ENCODE measurements at places on chromosomes 1 and 21. TPM values are rescaled to one million over a fixed set of nuclear protein-coding genes. Genes with fewer than 3 reads are reported as not detected.

DNA sequence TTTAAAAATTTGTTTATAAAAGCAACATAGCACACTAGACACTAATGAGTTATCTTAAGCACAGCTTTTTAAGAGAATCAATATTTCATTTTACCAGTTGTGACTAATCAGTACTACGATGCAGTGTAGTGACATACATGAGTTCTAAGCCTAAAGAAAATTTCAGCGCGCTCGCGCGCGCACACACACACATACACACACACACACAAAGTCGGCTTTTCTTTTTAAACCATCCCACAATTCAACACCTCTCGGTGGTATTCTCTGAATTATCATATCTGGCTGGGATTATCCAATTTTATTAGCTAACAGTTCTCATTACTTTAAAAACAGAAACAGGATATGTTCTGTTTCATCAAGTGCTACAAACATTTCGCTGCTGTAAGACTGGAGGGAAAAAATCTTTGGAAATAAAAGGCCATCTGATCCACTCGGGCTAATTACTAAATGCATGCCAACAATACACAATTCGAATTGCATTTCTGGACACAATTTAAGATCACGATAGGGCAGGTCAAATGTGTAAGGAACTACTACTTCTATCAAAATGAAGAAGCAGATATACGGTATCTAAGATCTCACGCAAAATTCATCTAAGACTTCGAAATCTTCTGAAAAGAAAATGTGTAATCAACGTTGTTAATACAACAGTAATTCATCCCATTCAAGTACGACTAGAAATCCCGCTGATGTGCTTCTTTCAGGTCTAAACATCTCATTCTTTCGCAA, 1.2 kb downstream of the TUT4 start:
- peak overlapping the region; percentile 92 for H3K27ac ChIP-seq
- peak; percentile 20 for DNase-seq
- H3K36me3 ChIP-seq: no peaks in the 10 kb centered on the region
- H3K4me1 ChIP-seq: peaks cover 41% of the 10 kb centered on the region
- peak overlapping the region; percentile 95 for H3K4me3 ChIP-seq

DNA sequence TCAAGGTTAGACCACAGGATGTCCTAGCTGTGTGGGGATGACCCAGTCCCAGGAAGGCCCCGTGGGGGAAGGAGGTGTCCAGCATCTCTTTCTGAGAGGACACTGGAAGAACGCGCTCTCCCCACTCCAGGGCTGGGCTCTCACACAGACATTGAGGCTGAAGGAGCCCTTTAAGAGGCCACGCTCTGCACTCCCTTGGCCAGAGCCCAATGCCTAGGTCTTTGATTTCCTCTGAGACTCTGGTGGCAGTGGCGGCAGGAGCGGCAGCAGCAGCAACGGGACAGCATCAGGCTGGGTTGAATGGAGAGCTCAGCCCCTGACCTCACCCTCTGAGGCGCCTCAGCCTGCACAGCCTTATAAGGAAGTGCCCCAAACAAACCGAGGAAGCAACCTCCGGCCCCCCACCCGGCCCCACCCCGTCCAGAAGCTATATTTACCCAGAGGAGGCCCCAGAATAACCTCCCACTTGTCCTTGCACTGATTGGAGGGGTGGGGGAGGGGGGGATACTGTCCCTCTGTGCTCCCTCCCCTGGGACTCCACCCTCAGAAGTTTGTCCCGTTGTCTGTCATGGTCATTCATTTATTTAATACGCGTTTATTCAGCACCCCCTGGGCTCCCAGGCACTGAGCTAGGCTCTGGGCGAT, 12.3 kb downstream of the NES start:
- no peaks in the 10 kb centered on the region for H3K36me3 ChIP-seq
- no peak overlapping the region for H3K27ac ChIP-seq
- peaks cover 31% of the 10 kb centered on the region for H3K4me1 ChIP-seq

DNA sequence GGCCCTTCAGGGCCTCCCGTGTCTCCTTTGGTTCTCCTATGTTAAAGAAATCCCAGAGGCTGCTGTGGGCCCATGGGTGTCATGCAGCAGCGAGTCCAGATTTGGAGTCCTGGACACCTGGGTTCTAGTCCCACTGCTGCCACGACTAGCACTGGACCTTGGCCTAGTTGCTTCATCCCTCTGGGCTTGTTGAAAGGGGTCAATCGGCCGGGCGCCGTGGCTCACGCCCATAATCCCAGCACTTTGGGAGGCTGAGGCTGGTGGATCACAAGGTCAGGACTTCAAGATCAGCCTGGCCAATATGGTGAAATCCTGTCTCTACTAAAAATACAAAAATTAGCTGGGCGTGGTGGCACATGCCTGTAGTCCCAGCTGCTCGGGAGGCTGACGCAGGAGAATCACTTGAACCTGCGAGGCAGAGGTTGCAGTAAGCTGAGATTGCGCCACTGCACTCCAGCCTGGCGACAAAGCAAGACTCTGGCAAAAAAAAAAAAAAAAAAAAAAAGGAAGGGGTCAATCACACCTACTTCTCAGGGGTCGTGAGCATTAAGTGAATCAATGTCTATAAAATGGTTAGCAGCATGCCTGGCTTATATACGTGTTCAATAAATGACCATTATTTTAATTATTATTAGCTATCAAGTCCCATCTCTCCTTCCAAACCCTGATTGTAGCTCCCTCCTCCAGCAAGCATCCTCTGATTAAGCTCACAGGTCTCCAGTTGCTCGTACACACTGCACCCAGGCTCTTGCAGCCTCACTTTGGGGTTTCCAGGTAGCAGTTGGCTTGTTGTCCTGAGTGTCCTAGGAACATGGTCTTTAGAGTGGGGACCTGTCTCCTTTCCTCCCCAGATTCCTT, 43.8 kb downstream of the KIRREL1 start:
- no peaks in the 10 kb centered on the region for H3K27me3 ChIP-seq
- no peak overlapping the region for H3K27ac ChIP-seq

DNA sequence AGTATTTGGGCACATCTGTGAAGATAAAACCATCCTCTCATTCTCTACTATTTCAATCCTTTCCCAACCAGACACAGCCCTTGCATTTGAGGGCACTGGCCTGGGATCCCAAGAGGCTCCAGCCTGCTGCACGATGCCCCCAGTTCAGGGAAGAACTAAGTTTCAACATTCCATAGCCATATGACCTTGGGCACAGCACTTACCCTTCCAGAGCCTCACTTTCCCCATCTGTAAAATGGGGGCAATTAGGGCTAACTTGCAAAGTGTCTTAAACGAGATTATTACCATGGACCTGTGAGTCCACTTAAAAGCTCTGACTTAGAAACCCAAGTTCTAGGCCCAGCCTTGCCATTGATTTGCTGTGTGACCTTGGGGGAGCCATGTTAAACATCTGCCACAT, 22.9 kb downstream of the CDCP2 start:
- DNase-seq: no peak
- H3K27me3 ChIP-seq: no peaks in the 10 kb centered on the region
- no peaks in the 10 kb centered on the region for H3K36me3 ChIP-seq
- H3K4me3 ChIP-seq: no peak overlapping the region

DNA sequence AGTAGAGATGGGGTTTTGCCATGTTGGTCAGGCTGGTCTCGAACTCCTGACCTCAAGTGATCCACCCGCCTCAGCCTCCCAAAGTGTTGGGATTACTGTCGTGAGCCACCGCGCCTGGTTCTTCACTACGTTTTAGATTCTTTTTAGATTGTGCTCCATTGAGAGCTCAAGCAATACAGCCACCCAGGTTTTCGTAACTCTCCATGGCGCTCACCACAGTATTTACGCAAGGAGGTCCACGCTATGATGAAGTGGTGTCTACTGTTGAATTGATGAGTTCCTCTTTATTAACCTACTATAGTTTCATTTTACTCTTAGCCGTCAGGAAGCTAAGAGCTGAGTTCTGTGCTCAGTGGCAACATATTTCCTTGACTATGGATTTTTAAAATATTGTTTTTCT, 1.8 kb upstream of the KIF1B start:
- peaks cover 17% of the 10 kb centered on the region for H3K4me1 ChIP-seq
- no peak overlapping the region for H3K27ac ChIP-seq
- H3K36me3 ChIP-seq: no peaks in the 10 kb centered on the region
- H3K27me3 ChIP-seq: no peaks in the 10 kb centered on the region
- no peak for DNase-seq
- no peak overlapping the region for H3K4me3 ChIP-seq

- H3K4me1 ChIP-seq: no peaks in the 10 kb centered on the region
- H3K27ac ChIP-seq: no peak overlapping the region
- no peak overlapping the region for H3K4me3 ChIP-seq
- H3K36me3 ChIP-seq: no peaks in the 10 kb centered on the region
- no peaks in the 10 kb centered on the region for H3K27me3 ChIP-seq
- no peak for DNase-seq
Measured at GRCh38 chr1:221327954-221328353, 413.9 kb downstream of the DUSP10 start.

GRCh38 chr1:4022715-4023114, 122.6 kb upstream of the C1orf174 start:
- no peak for DNase-seq
- H3K27me3 ChIP-seq: no peaks in the 10 kb centered on the region
- H3K36me3 ChIP-seq: no peaks in the 10 kb centered on the region
- H3K4me3 ChIP-seq: no peak overlapping the region
- H3K27ac ChIP-seq: no peak overlapping the region

GRCh38 chr1:197356723-197357533, 88.9 kb downstream of the CRB1 start:
- no peak overlapping the region for H3K4me3 ChIP-seq
- H3K27ac ChIP-seq: no peak overlapping the region
- no peaks in the 10 kb centered on the region for H3K4me1 ChIP-seq
- DNase-seq: peak; percentile 18
- no peaks in the 10 kb centered on the region for H3K36me3 ChIP-seq

GRCh38 chr1:35808450-35809113, 766 bp downstream of the AGO4 start:
- peak overlapping the region; percentile 26 for H3K4me3 ChIP-seq
- H3K27me3 ChIP-seq: no peaks in the 10 kb centered on the region

DNA sequence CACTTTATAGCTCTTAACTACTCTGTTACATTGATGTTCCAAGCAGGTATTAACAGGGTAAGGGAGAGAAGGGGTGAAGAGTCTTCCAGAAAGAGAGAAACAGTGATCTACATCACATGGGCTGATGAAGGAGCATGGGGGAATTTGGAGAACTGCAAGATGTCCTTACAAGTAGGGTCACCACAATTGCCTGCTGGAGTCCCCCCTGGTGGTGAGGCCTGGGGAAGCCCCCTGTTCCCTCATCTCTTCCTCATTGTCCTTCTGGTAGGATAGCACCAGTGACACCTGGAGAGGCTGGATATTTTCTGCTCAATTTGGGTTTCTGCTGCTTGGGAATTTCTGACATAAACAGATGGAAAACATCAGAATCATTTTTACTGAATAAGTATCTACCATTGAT, 126.6 kb downstream of the RUNX1 start:
- DNase-seq: no peak
- no peaks in the 10 kb centered on the region for H3K36me3 ChIP-seq
- H3K27me3 ChIP-seq: no peaks in the 10 kb centered on the region
- H3K4me3 ChIP-seq: no peak overlapping the region

- H3K4me1 ChIP-seq: no peaks in the 10 kb centered on the region
- no peak overlapping the region for H3K4me3 ChIP-seq
- H3K27me3 ChIP-seq: no peaks in the 10 kb centered on the region
- DNase-seq: no peak
Measured at GRCh38 chr21:43324596-43324995, 102.3 kb downstream of the SIK1 start.

DNA sequence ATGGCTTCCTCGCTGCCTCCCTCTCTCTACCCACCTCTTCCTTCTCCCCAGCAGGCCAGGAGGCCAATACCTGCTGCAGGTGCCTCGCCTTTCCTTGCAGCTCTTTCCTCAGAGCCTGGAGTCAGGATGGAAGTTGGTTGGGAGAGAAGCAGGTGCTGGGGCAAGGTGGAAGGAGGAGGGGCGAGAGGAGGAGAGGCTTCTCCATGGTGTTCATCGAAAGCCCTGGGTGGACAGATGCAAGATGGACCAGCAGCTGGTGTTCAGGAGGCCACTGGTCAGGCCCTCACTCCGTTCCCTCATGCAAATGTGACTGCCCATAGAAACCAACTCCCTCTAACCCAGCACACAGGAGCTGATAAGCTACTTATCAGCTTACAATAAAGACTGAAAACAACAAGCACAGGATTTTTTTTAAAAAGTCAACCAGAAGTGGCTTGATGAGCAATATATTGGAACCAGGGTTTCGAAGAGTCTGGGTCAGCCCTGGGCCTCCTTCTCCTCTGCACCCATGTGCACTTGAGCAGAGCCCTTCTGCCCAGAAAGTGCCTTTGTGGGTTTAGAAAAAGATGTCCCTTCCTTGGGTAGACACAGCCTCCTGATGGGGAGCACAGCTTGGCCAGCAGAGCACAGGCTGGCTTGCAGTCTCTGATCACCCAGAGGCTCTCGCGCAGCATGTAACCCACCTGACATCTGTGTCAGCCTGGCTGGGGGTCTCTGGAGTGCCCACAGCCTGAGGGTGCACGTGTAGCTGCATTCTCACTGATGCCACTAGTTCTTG, 16.6 kb upstream of the GSTM4 start:
- no peaks in the 10 kb centered on the region for H3K36me3 ChIP-seq
- peak; percentile 27 for DNase-seq
- peaks cover 28% of the 10 kb centered on the region for H3K4me1 ChIP-seq
- H3K27me3 ChIP-seq: no peaks in the 10 kb centered on the region

DNA sequence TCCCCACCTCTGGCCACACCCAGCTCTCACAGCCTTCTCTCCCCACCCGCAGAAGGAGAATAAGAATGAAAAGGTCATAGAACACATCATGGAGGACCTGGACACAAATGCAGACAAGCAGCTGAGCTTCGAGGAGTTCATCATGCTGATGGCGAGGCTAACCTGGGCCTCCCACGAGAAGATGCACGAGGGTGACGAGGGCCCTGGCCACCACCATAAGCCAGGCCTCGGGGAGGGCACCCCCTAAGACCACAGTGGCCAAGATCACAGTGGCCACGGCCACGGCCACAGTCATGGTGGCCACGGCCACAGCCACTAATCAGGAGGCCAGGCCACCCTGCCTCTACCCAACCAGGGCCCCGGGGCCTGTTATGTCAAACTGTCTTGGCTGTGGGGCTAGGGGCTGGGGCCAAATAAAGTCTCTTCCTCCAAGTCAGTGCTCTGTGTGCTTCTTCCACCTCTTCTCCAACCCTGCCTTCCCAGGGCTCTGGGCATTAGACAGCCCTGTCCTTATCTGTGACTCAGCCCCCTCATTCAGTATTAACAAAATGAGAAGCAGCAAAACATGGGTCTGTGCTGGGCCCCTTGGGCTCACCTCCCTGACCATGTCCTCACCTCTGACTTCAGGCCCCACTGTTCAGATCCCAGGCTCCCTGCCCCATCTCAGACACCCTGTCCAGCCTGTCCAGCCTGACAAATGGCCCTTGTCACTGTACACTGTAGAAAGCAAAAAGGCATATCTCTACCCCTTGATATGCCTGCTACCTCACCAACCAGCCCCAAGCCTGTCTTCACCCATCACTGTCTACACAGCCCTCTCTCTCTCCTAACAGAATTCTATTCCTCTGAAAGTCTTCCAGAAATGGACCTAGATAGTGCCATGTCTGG, 3.2 kb downstream of the S100A9 start:
- no peak overlapping the region for H3K27ac ChIP-seq
- no peaks in the 10 kb centered on the region for H3K27me3 ChIP-seq
- peaks cover 18% of the 10 kb centered on the region for H3K4me1 ChIP-seq
- no peak for DNase-seq

The CYP2J2 gene
- total RNA-seq: 0.20 TPM

The CITED4 gene
- total RNA-seq: 8.4 TPM

The FAM151A gene
- not detected for total RNA-seq

The DNM3 gene
- 2.0 TPM for total RNA-seq

The OR14K1 gene
- not detected for total RNA-seq

The CCDC181 gene
- total RNA-seq: not detected

The CELA3B gene
- not detected for total RNA-seq

The LGR6 gene
- 0.17 TPM for total RNA-seq

The ZSWIM5 gene
- total RNA-seq: 3.4 TPM

The IVNS1ABP gene
- 187 TPM for total RNA-seq
